Stomach (tissue), 19 donors: ENCODE measurements at places on chromosomes 1 and 21.

- no peak for DNase-seq
Measured at GRCh38 chr1:38344716-38345115, 298.1 kb upstream of the POU3F1 start.

GRCh38 chr1:37486680-37487618, 12.6 kb downstream of the ZC3H12A start:
- peak; percentile 85 for DNase-seq

- no peak for DNase-seq
Measured at GRCh38 chr1:30788580-30789387, 31.2 kb upstream of the LAPTM5 start.

DNA sequence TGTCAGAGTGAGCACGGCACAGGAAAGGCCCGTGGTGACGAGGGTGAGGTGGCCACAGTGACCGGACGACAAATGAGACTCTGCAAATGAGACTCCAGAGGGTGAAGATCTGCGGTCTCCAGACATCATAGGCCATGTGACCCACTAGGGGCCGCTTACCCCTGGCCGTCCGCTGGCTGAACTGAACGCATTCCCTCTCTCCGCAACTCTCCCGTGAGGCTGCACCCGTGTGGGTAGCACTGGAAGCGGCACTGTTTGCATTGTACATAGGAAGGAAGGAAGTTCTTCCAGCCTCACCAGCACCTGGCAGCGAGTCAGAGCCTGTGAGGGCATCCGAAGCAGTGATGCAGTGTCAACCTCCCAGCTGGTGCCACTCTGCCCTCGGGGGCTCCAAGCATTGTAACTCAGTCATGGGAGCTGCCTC, 23.6 kb upstream of the SPSB1 start:
- DNase-seq = no peak

GRCh38 chr21:38261851-38262250, 5.1 kb downstream of the KCNJ15 start:
- DNase-seq = no peak

- DNase-seq = no peak
Measured at GRCh38 chr1:103788377-103788776, 38.7 kb downstream of the AMY1C start.

- no peak for DNase-seq
Measured at GRCh38 chr1:176073524-176074157, 133.4 kb downstream of the COP1 start.

GRCh38 chr1:168692472-168692871, 36.5 kb downstream of the DPT start:
- DNase-seq = no peak

DNA sequence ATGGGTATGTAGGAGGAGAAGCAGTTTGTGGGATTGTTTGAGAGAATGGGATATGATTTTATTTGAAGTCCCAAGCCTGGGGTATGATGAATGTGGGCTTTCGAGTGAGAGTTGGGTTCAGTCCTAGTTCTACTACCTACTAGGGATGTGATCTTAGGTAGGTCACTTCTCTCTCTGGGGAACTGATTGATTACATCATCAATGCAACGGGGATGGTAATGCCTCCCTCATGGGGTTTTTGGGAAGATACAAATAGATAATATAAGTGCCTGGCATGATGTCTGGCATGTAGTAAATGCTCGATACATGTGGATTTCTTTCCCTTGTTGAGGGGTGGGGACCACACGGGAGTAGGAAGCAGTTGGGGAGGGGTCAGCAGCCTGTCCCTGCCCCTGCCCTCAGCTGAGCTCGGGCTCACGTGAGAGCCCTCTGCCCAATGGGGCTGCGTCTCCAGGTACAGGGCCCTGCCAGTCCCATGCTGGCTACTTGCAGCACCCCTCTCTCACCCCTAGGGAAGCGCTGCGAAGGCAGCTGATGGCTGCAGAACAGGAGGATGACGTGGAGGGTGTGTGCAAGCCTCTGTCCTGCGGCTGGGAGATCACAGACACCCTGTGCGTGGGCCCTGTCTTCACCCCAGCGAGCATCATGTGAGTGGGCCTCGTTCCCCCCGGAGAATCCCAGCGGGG, 38.7 kb downstream of the AZIN2 start:
- DNase-seq = no peak

- DNase-seq = no peak
Measured at GRCh38 chr1:42179275-42179674, 14.7 kb upstream of the GUCA2A start.

DNA sequence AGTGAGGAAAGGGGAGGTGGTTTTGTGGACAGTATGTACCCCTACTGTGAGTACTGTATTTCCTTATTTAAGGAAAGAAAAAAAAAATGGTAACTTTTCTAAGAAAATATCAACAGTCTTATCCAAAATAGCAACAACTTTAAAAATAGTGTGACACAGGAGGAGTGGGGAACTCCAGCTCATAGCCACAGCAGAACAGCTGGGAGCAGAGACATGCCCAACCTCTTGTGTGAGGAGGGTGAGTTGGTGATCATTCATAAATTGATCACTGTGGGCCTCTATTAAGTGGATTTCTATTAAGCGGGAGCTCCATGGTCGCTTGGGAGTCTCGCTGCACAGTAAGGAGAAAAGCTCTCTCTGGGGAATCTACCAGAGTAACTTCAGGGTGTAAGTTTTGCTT, 158.8 kb upstream of the DUSP10 start:
- DNase-seq = no peak

GRCh38 chr1:93615582-93616150, 66.0 kb downstream of the BCAR3 start:
- DNase-seq = no peak

DNA sequence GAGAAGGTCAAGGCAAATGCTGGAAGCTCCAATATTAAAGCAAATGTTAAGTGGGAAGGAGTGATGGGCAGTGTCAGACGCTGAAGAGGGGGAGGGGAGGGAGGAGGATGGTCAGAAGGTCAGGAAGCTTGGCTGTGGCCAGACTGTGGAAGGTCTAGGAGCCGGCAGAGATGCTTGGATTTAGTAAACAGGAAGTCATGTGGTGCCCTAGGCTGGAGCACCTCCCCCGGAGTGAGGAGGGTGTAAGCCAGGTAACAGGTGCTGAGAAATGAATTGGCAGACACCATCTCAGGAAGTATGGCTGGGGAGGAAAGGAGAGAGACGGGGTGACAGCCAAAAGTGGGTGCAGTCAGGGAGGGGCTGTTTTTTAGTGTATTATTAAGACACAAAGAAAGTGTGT, 17.7 kb downstream of the CSMD2 start:
- DNase-seq = no peak

DNA sequence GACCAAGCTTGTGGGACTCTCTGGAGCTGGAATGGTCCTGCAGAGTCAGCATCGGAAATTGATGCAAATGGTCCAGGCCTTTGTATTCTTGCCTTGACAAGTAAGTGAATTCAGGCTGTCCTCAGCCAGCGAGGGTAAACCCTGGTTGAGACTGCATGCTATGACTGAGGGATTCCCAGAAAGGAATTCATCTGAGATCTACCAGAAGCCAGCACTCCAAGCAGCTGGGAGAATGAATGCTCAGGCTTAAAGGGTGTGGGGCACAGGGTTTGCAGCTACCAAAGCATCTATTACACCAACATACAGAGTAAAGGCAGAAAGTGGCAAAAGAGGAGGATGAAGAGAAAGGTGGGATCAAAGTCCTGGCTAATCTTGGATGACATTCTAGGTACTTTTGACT, 257.0 kb upstream of the LYPLAL1 start:
- DNase-seq = no peak

DNA sequence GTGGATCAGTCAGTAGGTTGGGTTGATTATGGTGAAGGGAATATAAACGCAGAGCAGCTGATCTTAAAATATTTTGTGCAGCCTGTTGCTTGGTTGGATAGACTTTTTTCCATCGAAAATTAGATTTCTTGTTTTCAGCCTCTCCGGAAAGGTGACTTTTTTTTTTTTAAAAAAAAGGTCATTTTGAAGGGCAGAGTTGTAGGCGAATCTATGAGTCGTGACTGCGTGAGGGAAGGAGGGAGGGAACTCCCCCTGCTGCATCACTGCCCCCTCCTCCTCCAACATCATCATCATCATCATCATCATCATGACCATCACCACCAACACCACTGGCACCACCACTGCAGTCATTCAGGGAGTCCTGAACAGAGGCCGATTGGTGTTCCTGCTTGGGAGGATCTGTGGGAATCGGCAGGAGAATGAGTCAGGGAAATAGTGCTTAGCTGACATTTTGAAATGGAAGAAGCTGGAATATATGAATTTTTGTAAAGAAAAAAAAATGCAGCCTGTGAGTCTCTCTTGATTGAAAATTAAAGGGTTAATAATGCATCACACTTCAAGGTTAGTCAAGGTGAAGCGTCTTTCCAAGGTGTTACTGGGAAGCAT, 1.2 kb downstream of the ATP1B1 start:
- DNase-seq = no peak

DNA sequence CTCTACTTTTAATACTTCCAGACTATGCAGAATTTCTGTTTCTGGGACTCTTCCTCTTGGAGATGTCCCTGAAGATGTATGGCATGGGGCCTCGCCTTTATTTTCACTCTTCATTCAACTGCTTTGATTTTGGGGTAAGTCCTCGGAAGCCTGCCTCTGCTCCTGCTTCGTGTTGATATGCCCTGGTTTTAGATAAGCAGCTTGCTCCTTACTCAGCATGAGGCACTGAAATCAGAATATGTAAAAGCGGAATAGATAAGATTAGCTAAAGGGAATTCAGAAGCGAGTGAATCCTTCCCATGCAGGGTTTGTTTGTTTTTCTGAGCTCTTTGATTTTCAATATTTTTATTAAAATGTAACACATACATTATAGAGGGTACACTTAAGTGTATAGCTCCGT, 234.7 kb downstream of the CACNA1E start:
- no peak for DNase-seq
